ENCODE measurements at places on chromosomes 2 and 18.

GRCh38 chr2:239152239-239152915 lies 248.4 kb downstream of the HDAC4 start:
- DNase-seq, result no peak

DNA sequence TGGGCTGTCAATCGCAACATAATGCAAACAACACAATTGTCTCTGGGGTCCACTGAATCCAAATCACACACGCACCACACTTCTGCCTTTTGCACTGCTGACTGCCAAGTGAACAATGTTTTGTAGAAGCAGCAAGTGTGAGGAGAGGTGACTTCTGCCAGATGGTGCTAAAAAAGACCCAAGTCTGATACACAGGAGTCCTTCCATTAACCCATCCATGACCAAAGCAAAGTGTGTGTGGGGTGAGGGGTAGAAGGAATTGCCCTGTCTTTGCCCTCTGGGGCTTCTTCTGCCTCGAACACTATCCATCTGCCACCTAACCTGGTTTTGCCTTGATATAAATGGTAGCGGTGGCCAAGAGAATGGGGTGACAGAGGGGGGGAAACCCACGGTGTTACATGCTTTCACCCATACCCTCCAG lies 50.0 kb downstream of the C2orf42 start:
- DNase-seq, result peak; percentile 40

DNA sequence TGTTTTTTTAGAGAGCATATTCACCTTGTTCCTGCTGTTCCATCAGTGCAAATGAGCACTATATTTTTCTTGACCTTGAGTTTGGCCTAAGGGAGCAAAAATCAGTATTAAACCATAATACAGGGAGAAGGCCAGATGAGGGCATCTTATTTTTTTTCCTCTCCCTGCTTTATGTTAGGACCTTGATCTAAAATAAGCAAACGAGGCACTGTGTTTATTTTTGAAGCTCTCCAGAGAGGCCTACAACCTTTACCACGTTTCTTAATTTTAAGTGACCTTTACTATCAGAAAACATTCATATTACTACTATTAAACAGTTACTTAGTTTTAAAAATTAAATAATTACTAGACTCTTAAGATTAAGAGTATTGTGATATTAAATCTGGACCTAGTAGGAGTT lies 100.8 kb downstream of the TANC1 start:
- no peak for DNase-seq

DNA sequence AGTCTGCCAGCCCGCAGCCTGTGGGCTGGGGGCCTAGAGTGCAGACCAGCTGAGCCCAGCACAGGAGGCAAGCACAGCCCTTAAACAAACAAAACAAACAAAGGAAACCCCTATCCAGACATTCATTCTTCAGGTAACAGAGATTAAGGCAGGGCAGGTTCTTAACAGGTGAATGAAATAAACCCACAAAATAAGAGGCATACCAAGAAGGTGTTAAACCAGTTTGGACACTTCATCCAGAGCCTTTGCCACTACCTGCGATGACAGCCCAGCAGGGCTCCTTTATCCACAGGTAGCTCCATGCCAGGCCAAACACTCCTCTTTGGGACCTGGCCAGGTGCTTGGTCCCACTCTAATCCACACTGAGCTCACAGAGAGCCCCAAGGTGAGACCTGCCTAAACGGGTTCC lies 209.7 kb upstream of the SIX2 start:
- DNase-seq, result no peak

- no peak for DNase-seq
Observed at GRCh38 chr2:158412206-158412605, 44.3 kb downstream of the CCDC148 start.

- DNase-seq, result no peak
Observed at GRCh38 chr18:49704334-49704733, 109.0 kb downstream of the ACAA2 start.

DNA sequence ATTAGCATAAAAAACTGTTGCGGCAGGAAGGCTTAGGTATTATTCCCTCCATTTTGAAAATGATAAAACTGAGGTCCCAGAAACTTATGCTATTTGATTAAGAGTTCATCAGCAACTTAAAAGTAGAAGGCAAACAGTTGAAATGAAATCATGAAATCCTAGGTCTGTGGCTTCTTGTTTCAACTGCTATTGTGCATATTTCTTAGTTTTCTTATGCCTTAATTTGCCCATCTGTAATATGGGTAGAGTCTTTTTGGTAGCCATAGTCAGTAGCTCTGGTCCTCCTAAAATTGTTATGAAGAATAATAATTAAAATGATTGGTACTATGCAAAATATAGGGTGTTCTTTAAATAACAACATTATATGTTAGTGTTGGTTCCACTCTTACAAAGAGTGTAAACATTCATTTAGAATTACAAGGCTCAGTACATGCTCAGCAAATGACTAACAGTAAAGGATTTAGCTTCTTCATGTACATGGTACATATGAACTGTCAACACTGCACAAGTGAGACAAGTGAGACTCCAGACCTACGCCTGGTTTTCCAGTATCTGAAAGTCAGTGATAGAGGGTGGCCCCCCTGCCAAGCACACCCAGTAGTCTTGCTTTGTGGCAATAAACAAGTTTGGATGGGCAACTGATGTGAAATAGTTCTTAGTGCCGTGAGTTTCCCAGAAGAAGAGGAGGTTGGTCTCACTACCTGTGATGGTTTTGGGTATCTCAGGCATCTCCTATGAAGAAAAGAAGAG lies 9.6 kb downstream of the IL1A start:
- no peak for DNase-seq

- no peak for DNase-seq
Observed at GRCh38 chr2:7015007-7015950, 98.1 kb downstream of the RNF144A start.

- DNase-seq, result no peak
Observed at GRCh38 chr18:22667616-22668422, 250.1 kb upstream of the CTAGE1 start.

DNA sequence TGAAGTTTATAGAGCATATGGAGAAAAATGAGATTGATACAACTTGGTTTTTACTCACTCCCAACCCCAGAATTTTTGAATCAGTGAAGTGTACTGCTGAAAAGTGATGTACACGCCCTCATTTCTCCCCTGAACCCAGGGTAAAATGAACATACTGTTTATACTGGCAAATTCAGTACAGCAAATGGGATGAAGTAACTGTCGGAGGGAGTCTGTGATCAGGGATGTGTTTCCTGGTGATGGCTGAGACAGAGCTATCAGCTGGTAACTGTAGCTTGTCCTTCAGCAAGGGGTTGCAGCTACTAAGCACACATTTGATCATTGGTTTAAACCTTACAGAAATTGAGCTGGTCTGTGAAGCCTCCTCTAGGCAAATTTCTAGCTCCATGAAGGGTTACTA lies 191.6 kb downstream of the PTPRM start:
- DNase-seq, result no peak

- no peak for DNase-seq
Observed at GRCh38 chr2:208142925-208143799, 2.8 kb downstream of the CRYGB start.

- no peak for DNase-seq
Observed at GRCh38 chr2:60158262-60158661, 395.2 kb downstream of the BCL11A start.

DNA sequence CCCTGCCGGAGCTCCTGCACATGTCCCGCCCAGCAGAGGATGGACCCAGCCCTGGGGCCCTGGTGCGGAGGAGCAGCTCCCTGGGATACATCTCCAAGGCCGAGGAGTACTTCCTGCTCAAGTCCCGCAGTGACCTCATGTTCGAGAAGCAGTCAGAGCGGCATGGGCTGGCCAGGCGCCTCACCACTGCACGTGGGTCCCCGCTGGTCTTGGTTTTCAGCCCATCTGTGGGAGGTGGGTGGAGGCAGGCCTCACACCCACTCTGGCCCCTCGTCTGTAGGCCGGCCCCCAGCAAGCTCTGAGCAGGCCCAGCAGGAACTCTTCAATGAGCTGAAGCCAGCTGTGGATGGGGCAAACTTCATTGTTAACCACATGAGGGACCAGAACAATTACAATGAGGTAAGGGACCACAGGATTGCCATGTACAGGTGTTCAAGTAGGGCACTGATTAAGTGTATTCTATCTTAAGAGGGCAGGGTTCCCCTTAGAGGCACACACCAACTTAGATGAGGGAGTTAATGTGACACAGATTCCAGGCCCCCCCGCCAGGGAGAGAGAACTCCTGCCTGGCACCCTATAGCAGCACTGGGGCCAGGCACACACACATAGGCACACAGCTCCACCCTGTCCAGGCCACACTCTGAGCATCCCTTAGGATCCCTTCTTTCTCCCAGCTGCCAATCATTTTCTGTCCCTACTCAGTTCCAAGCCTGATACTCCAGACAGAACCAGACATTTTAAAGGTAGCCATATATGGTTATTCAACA lies 5.4 kb upstream of the CHRNG start:
- DNase-seq, result no peak

DNA sequence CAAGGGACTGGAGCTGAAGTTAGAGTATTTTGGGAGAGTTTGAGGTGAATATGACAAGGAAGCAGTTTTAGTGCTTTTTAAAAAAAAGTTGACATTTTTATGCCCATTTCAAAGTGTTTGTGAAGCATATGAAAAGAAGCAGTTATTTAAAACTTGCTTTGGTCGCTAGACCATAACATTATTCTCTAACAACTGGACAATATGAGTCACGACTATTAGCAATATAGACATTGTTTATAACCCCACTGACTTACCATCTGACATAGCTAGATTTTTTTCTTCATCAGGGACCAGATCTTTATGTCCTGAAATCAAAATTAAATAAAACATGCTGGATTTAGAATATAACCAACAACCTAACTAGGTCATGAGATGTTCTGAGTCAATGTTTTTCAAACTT lies 22.6 kb upstream of the DYTN start:
- DNase-seq, result no peak

Data from stimulated activated CD4-positive, alpha-beta T cell treated with anti-CD3 and anti-CD28 coated beads, Interleukin-2, amount 100 ng/mL, for 4 hours (primary cell).